ENCODE measurements at places on chromosomes 13 and 19. TPM values are rescaled to one million over a fixed set of nuclear protein-coding genes. Genes with fewer than 3 reads are reported as not detected.

Gene AZU1
- total RNA-seq = not detected

Gene SULT2B1
- total RNA-seq = 0.16 TPM

Gene ZNF790
- 6.3 TPM for total RNA-seq

Gene ZNF730
- 0.61 TPM for total RNA-seq

Gene BST2
- total RNA-seq = 159 TPM

Gene KLK2
- total RNA-seq = 0.27 TPM

Gene ZNF418
- total RNA-seq = 1.5 TPM

Gene PALM3
- total RNA-seq = not detected

Gene CGB7
- not detected for total RNA-seq

Gene ATG4D
- 36.5 TPM for total RNA-seq

Gene RFPL4A
- total RNA-seq = not detected

Gene ZNF471
- 0.09 TPM for total RNA-seq

Gene FGF21
- total RNA-seq = not detected

Gene ANGPTL4
- total RNA-seq = 0.36 TPM

Gene F2RL3
- total RNA-seq = 0.39 TPM

Gene TSKS
- total RNA-seq = 2.9 TPM

Gene NMRK2
- not detected for total RNA-seq

Data from T-helper 2 cell treated with Interferon-gamma antibody and Interleukin-4, amounts not matched to agents 100 ng/mL and 5 ng/mL, for 36 hours (primary cell).